ENCODE measurements at places on chromosomes 6 and 20.
A peak's percentile ranks its signal among the peaks of the same experiment; 100 is the strongest.

- no peak for DNase-seq
Observed at GRCh38 chr6:128365520-128366160, 154.8 kb downstream of the PTPRK start.

- DNase-seq: no peak
Observed at GRCh38 chr6:30304002-30304401, 22.7 kb upstream of the TRIM39 start.

- no peak for DNase-seq
Observed at GRCh38 chr6:88482465-88482864, 316.3 kb upstream of the CNR1 start.

- DNase-seq: no peak
Observed at GRCh38 chr20:53749499-53749898, 155.9 kb upstream of the ZNF217 start.

- no peak for DNase-seq
Observed at GRCh38 chr20:41094353-41095055, 42.8 kb upstream of the PLCG1 start.

- no peak for DNase-seq
Observed at GRCh38 chr20:35523298-35523888, 6.1 kb downstream of the C20orf173 start.

- DNase-seq: no peak
Observed at GRCh38 chr6:37483252-37483901, 16.3 kb downstream of the CCDC167 start.

DNA sequence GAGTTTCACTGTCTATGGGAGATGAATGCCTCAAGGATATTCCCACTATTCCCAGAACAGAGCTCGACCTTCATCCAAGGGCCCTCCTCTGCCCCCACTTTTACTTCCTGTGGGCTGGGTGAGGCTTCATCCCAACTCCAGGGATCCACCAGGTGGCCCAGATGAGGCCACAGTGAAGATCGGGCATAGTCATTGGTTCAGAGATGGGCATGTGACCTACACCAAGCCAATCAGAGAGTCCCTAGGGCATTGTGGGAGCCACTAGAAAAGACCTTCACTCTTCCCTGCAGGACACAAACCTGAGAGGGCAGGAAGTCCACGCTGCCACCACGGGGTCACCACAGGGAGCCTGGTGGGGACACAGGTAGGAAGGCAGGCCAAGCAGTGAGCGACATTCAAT, 72.9 kb upstream of the SLC22A16 start:
- DNase-seq: no peak

DNA sequence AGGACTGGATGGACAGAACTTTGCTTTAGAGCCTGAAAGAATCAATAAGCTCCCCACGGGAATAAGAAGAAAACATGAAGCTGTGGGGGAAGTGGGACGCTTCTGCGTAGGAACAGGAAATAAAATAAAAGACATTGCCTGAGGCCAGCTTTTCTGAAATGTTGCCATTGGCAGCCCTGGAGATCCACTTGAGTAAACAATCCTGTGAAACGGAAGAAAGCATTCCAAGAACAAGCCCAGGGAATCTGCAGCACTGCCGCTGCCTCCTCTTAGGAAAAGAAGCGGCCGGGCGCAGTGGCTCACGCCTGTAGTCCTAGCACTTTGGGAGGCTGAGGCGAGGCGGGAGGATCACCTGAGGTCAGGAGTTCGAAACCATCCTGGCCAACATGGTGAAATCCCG, 182.3 kb upstream of the RALGAPA2 start:
- DNase-seq: no peak

GRCh38 chr6:74939151-74939708, 266.6 kb downstream of the COL12A1 start:
- DNase-seq: no peak

DNA sequence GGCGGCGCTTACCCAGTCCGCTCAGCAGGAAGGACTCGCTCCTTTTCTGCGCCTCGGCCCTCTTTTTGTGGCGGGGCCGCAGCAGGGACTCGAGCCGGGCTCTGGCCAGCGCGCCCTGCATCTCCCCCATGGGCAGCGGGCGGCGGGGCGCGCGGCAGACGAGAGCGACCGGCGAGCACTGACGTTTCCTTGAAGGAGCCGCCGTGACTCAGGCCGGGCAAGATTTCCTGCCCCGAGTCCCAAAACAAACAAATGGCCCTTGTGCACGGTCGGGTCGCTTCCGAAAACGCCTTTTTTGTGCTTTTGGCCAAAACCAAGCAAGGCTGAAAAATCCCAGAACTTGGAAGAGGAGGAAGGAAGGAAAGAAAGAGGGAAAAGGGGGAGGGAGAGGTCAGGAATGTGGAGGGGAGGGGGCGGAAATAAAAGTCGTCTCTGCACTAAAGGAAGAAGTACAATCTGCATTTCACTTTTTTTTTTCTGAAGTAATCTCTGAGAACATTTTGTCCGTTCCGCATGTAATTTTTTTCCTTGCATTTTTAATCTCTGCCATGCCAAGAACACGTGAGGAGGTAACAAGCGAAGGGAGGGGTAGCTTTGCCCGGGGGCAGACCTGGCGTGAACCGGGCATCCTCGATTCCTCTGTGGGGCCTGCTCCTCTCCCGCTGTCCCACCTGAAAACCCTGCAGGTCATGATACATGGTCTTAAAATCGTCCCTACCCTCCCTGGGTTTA, 123.3 kb upstream of the SLC2A12 start:
- peak; percentile 36 for DNase-seq

- DNase-seq: peak; percentile 7
Observed at GRCh38 chr6:24357336-24358218, at the start of gene DCDC2. TSS of gene DCDC2 (minus strand) at chr6:24358059. CDS start at chr6:24357750, 309 bp downstream.

DNA sequence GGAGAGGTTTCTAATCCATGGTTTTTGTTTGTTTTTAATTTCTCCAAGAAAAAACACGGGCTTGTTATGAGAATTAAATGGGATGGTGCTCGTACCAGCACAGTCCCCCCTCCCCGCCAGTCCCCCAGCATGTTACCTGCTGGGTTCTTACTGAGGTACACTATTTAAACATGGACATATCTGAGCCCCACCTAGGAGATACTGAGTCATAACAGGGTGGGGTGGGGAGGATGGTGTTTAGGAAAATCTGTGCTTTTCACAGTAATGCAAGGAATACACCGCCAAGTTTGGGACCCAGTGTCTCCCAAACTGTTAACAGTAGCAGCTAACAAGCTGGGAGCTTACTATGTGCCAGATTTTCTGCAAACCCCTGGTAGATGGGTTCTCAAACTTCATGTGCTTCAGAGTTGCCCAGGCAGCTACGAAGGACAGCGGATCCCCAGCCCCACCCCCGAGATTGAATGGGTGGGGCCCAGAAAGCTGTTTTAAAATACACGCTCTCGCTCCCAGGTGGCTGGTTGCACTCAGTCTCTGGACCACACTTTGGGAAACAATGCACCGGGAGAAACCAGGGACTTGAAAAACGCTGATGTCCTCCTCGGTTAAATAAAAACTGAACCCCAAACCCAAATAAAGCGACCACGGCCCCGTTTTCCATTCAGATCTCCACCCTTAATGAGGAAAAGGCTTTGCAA, 995 bp downstream of the ZFP64 start:
- no peak for DNase-seq

DNA sequence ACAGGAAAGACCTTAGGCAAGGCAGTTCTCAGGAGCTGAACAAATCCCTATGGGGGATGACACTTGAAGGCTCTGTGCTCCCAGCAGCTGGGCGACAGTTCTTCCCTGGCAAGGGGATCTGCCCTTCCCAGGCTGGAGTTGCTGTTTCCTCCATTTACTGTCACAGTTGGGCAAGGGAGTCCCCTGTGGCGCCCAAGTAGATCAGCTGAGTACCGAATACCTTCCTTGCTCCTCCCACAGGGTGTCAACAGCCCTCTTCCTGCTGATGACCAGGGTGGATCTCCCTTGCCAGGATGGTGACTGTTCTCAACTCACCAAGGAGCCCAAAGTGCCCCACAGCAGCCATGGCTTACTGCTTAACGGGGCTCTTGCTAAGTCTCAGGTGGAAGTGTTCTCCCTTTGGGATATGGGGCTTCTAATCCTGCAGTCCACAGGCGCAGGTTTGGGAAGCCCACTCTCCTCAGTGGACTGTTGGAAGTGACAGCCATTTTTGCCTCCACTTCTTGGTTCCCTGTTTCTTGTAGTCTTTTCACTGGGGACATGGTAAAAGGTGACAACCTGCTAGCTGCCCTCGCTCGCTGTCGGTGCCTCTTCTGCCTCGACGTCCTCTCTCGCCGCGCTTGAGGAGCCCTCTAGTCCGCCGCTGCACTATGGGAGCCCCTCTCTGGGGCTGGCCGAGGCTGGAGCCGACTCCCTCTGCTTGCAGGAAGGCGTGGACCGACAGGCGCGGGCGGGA, 5.7 kb upstream of the PSMG4 start:
- DNase-seq: no peak

DNA sequence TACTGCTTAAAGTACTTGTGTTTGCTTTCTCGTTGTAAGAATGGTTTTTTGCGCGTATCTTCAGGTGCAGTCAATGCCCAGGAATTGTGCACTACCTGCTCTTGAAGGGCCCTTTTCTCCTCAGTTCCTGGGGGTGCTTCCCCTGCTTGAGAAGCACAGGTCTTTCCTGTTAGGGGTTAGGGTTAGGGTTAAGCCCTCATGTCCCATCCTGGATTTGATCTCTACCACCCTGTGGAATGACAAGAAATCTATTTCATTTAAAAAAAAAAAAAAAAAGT, 39.6 kb upstream of the TBXT start:
- DNase-seq: no peak

DNA sequence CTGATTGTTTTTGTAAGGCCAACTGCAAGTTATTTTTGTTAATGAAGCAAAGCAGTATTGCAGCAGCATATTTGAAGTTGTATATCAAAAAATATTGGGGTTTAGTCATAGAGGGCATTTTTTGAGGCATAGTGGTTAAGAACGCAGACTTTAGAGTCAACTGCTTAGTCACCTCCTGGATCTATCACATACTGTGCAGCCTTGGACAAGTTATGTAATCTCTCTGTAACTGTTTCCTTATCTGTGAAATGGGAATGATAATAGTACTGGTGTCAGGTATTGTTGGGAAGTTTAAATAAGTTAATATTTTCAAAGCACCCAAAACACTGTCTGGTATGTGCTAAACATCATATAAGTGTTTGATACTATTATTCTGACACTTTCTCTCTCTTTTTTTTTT, 27.2 kb upstream of the EFHC1 start:
- DNase-seq: no peak

- DNase-seq: no peak
Observed at GRCh38 chr6:118843685-118844390, 50.1 kb upstream of the ASF1A start.

DNA sequence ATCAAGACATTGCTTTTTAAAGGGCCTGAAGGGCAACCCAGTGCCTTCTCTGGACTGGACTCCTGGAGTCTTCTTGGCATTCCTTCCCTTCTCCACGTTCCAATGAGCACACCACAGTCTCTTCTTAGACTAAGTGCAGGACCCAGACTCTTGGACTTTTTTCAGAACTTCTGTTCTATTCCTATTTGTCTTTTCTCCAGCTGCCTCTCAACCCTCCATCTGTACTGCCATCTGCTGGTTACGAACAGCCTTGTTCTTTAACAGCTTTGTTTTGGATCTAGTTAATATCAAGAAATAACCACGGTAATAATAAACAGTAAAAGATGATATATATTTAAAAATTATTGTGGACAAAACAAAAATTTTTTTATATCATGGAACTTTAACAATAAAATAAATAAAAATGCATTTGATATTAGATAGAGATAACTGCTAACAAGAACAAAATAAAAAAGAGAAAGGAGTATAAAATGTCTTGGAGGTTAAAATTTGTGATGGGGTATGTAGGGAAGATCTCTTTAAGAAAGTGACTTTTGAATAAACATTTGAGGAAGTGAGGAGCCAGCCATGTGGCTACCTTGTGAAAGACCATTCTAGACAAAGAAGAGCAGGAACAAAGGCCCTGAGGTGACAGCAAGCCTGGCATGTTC, 105.1 kb upstream of the HCRTR2 start:
- no peak for DNase-seq

DNA sequence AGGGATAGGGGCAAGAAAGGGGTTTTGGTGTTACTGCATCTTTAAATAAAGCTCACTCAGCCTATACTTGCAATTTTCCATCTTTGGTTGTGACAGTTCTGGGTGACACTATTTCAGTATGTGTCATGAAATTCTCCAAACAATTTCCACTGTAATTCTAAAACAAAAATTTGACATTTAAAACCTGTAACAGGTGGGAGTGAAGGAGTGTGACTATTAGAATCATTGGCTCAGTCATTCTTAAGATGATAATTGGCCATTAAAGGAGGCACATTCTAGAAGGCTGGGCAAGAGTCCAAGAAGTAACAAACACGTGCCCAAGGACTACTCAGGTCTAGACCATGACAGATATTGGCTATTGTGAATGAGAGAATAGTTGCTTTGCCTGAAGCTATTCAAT, 153.3 kb upstream of the ARG1 start:
- DNase-seq: no peak

GRCh38 chr6:155001482-155001881, 6.4 kb downstream of the TIAM2 start:
- no peak for DNase-seq

DNA sequence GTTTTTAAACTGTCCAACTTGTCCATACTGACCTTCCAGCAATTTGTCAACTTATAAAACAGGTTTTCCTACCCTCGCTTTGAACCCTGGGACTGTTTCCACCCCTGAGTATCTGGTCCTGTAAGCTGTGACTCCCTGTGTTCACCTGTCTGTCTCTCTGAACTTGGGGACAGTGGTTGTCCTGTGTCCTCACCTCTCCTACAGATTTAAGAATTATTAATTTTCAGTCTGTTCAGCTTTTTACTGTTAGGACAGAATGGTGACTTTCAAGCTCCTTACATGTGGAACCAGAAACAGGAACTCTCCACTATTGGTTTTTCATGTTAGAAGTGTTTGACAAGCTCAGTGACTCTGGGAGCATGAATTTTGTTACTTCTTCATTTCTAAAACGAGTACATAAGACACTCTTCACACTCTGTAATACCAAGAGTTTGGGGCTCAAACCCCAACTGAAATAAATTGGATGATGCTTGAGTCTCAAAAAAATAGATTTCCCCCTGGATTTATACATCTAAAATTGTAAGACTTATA, 713.9 kb downstream of the COL12A1 start:
- no peak for DNase-seq

DNA sequence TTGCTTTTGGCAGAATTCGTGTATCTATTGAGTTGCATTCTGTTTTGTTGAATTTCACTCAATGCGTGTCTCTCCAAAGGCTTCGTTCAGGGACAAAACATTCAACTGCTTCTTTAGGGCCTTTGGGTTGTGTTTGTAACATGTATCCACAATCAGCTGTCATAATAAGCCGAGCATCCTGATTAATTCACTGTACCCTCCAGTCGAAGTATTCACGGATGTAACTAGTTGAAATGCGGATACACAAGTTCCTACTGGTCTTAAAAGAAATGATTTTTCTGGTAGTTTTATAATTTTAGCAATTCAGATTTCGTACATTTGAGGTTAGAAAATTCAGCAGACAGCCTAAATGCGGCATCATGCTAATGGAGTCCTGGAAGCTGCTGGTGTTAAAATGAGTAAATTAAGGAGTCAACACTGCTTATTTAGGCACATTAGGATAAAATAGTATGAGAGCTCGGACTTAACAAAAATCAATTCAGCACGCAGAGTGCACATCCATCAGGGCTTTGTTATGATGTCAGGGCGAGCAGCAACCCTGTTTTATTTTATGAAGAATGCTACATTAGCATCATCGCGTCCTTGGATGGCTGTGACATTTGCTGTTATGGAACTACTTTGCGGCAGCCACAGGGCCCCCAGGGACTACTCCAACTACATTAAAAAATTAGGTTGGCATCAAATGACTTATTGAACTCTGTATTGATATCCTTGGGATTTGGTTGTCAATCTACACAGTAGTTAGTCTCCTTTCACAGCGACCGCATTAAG, 489.3 kb upstream of the FLRT3 start:
- DNase-seq: no peak

All from effector CD4-positive, alpha-beta T cell (primary cell).